HT-29 (cell line): ENCODE measurements at places on chromosomes 16 and 17.

- no peak for DNase-seq
Observed at GRCh38 chr17:50468304-50469207, at the start of gene CHAD. CHAD (minus strand) TSS chr17:50468880; CDS start chr17:50468813, 67 bp downstream.

DNA sequence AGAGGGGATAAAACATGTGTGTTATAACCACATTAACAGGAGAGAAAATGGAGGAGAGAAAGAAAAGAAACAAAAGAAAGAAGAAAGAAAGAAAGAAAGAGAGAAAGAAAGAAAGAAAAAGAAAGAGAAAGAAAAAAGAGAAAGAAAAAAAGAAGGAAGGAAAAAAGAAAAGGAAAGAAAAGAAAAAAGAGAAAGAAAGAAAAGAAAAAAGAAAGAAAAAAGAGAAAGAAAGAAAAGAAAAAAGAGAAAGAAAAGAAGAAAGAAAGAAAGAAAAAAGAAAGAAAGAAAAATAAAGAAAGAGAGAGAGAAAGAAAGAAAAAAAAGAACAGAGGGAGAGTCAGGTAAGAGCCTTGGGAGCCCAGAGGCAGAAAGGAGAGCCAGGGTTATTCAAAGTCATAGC lies 446.6 kb upstream of the ASIC2 start:
- no peak for DNase-seq

GRCh38 chr16:22369221-22369811 lies 5.1 kb downstream of the CDR2 start:
- peak; percentile 48 for DNase-seq

DNA sequence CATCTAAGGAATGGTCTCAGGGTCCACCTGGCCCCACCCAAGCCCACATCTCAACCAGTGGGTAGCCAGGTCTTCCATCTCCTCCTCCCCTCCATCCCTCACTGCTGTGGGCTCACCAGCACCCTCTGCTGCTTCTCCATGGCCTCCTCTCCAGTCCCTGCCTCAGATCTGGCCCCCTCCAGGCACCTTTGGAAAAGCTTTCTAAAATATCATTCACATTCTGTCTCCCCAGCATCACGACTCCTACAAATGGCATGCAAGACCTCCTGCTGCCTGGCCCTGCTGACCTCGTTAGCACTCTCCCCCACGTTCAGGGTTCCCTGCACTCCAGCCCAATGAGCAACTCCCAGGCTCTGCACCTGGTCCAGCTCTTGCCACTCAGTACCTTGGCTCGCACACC lies 13.7 kb downstream of the GLP2R start:
- DNase-seq: no peak

DNA sequence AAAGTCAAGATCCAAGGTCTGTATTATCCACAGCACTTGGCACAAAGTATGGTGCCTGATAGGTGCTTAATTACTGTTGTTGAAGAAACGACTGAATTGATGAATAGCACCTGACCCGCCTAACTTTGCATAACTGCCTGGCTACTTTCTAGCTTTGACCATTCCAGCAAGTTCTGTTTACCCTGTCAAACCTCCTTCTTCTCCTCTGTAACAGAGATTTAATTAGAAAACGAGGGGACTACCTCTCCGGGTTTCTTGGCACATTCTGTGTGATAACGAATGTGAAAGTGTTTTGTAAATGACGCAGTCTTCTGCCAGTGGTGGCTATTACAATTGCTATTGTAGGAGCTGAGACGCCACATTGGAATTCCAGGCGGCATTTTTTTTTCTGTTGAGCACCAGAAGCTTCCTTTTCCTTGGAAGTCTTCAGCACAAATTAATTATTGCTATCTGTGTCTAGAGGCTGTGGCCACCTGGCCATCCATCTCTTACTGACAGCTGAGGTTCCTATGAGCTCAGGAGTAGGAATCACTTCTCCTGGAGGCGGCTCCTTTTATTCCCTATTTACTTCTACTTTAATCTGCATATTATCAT lies 522.9 kb downstream of the HS3ST4 start:
- DNase-seq: no peak

GRCh38 chr17:82814834-82815233 lies 25.0 kb downstream of the ZNF750 start:
- no peak for DNase-seq

DNA sequence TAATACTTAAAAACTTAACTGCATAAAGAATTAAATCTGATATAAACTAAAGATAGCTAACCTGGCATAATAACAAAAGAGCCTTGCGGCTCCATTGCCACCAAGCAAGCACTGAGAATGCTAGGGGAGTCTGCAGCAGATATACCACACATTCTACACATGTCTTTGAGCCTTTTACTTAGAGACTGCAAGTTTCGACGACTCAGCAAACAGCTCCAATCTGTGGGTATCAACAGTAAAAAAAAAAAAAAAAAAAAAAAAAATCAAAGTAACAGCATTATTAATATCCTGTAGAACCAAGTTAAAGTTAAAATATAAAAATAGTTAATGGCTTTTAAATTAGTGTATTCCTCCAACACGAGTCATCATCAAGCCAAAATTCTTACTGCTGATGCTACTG lies 27.8 kb upstream of the INTS2 start:
- no peak for DNase-seq

DNA sequence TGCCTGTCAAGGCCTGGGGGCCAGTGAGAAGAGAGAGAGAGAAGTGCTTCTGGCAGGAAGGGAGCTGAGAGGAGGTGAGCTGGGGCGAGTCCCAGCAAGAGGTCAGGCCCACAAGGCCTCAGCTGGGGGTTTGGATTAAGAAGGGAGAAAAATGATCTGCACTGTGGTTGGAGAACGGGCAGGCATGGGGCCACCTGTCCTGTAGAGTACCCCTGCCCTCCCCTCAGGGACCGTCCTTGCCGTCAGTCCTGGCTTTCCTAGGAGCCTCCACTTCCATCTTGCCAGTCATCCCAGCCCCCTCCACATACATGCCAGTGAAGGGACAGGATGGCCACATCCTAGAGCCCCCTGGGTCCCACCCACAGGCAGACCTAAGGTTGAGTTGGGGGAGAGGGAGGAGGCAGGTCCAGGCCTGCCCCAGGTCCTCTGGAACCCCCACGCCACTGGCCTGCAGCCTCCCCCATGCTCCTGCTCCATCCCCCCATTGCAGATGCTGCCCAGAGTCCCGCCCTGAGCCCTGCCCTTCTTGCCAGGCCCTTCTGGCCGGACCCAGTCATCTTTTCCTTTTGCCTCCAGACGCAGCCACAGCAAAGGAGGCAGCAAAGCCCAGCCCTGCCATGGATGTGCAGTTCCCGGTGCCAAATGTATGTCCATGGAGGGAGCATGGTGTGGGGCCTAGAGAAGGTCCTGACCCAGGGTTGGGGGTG lies 18.9 kb downstream of the KATNB1 start:
- no peak for DNase-seq

DNA sequence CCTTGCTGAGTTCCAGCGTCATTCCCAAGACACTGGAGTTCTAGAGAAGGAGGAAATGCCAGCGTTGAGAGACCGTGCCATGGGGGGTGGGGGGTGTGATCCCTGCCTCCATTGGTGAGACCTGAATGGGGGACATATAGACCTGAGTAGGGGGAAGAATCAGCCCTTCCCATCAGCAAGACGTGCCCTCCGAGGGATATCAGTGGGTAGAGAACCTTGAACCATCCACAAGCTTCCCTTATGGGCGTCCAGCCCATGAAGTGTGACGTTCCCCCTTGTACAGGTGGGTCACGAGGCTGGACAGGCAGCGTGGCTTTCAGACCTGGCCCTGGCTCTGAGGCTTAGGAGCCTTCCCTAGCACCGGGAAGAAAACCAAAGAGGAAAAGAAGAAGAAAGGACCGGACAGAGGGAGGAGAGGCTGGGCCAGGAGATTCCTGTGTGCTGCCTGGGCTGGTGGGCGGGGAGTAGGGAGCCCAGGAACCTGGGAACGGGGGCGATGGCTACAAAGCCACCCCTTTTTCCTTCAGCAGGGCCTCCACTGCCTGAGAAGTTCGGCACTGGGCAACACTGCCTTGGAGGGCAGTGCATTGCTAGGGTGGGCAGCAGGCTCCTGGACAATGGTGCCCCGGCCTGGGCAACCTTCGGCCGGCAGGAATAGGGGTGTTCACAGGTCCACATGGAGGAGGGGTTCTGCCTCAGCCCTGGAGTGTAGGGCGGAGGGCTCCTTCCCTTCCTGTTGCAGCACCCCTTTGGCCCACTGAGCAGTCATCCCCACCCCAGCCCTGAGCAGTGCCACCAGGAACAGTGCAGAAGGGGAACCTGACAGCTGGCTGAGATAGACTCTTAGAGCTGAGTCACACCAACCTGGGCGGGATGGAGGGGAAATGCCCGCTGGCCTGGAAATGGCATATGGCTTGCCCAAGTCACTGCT lies 7.2 kb downstream of the RAB11FIP4 start:
- DNase-seq: no peak

DNA sequence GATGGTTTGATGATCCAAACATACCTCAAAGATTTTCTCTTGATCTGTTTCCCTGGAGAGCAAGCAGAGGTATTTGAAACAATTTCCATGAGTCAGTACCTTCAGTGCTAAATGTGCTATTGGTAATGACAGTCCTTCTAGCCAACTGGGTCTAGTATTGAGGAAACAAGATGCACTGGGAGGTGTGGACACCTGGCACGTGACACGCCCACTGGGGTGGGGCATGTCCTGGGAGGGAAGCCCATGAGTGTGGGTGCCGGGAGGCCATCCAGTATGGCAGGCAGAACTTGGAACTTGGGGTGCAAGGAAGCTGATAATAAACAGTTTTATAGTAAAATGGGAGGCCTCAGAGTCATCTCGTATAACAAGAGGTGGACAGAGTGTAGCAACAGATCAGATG lies 17.9 kb upstream of the AKAP1 start:
- no peak for DNase-seq

GRCh38 chr17:82200743-82201497 lies 11.7 kb downstream of the CCDC57 start:
- no peak for DNase-seq

DNA sequence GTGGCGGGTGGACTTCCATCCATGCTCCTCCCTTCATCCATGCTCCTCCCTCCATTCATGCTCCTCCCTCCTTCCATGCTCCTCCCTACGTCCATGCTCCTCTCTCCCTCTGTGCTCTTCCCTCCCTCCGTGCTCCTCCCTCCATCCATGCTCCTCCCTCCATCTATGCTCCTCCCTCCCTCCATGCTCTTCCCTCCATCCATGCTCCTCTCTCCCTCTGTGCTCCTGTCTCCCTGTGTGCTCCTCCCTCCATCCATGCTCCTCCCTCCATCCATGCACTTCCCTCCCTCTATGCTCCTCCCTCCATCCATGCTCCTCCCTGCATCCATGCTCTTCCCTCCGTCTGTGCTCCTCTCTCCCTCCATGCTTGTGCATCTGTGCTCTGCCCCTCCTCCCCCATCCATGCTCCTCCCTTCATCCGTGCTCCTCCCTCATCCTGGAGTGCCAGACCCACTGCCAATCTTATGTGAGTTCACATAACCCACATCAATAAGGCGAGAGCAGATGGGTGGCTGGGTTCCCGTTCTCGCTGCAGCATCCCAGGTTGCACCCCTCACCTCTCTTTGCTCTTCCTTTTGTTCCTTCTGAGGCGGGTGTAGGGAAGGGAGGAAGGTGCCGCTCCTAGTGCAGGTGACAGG lies 22.8 kb downstream of the KSR1 start:
- no peak for DNase-seq

DNA sequence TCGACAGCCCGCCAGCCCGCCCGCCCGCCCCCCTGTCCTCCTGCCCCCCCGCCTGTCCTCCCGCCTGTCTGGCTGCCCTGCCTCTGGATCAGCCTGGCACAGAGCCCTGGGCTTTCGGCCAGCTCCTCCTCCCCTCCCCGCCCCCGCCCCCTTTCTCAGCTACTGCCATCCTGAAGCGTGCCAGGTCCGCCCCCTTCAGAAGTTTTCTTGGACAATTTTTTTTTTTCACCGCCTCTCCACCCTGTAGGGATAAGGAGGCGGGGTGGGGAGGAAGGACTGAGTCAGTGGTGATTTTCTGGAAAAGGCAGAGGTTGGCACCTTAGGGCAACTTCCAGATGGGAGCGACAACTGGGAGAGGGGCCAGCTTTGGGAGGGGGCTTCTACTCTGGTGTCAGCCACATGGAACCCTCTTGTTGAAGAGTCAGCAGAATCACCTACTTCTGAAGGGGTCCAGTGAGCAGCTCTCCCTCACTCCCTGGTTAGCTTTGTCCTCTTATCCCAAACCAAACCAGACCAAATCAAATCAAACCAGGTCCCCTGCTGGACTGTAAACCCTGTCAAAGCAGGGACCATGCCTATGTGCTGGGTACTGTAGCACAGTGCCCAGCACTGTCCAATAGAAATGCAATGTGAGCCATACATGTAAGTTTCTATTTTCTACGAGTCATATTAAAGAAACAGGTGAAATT lies 19.7 kb downstream of the IGF2BP1 start:
- peak; percentile 75 for DNase-seq

GRCh38 chr16:47058295-47059086 lies 85.0 kb upstream of the DNAJA2 start:
- DNase-seq: no peak

DNA sequence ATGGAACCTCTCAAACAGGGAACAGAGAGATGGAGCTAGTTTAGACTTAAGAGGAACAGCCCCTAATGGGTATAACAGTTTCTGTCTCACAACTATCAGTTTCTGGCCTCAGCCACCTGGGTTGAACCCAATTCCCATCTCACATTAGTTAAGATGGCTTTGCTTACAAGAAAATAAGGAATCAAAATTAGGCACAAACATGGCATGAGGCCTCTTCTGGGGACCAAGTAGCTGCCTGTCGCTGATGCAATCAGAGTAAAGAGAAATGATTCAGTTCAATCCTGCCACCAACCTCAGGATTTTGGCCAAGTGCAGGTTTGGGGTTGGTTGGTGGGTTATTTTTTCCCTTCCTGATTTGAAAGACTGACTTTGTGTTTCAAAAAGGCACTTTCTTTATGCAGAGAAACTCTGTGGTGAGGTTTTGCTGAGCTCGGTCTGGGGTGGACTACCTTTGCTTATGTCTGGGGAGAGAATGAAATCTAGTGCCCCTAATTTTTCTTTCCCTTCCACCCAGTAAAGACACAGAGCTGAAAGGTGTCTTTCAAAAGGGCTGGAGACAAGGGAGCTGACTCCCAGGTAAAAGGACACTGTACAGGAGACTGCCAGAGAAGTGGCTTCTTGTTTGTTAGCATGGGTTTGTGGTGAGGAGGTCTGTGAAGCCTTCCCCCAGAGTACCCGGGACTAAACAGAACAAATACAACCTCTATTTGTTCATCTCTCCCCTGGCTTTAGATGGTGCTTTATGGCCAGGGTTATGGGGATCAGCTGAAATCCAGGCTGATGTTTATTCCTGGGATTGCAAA lies 44.8 kb upstream of the NFAT5 start:
- DNase-seq: no peak
